ENCODE measurements at places on chromosomes 16 and 17.

DNA sequence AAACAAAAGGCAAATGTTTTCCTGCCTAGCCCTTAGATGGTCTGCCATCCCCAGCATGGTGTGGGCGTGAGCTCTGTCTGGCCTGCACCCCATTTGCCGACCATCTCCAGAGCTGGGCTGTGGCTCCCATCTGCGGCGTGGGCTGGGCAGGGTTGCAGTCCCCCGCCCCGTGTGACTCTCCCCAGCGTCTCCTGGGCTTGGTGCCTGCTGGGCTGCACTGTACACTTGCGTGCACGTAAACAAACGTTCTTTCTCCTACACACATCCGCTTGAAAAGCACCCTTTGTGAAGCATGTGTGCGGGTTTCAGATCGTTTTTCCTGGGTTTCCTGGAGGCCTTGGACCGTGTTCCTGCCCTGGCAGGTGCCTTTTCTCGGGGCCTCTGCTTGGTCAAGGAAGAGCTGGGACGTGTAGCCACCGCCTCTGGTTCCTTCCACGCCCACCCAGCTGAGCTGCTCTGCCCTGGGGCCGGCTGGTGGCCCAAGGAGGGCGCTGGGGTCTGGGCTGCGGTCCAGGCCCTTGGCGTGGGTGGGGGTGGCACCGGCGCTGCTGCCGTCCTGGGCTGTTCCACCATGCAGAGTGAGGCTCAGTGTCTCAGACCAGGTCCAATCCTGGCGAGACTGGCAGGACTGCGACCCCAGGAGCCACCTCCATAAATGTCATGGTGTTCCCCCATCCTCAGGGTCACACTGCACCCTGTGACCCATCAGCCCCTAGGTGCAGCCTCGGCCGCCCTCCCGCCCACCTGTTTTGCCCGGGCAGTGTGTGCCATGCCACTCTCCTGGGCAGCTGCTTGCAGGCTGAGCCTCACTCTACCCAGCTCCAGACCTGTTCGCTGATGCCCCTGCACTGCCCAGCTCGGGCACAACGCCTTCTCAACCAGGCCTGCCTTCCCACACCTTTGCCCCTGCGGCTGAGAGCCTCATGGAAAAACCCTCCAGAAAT lies 9.9 kb upstream of the BAIAP3 start:
- DNase-seq, result no peak

GRCh38 chr16:57923841-57924240 lies 47.1 kb downstream of the CNGB1 start:
- DNase-seq, result no peak

GRCh38 chr16:65697065-65697464 lies 575.2 kb upstream of the CDH11 start:
- no peak for DNase-seq

GRCh38 chr16:10580883-10581247 lies 467 bp upstream of the EMP2 start:
- no peak for DNase-seq

DNA sequence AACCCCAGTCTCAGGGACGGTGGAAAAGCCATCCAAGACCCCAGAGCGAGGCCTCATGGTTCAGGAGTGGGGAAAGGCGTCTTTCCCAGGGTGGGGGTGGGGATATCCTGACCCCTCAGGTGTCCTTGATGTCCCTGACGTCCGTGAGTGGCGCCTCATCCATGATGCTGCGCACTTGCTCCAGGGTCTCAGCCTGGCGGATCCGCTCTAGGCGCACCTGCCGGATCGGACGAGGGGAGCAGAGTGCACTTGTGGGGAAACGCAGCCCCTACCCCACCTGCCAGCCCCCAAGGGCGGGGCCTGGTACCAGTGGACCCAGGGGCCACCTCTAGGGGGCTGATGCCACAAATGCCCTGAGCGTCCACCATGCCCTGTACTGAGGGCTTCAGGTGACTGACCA lies 20.2 kb downstream of the RABEP2 start:
- DNase-seq, result no peak

DNA sequence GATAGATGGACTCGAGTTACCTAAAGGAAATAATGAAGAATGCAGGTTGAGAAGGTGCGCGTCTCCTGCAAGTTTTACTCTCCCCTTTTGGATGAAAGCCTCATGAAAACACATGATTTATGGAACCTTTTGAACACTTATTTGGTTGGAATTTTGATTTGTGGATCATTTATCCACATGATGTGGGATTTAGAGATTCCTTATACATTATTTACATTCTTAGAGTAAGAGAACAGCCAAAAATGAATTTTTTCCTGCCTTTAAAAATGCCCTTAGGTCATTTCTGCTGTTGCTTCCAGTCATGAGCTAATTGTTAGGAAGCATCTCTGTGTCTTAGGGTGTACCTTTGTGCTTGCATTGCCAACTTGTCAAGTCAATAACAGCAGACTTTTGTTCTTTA lies 99.9 kb downstream of the RPTOR start:
- no peak for DNase-seq

DNA sequence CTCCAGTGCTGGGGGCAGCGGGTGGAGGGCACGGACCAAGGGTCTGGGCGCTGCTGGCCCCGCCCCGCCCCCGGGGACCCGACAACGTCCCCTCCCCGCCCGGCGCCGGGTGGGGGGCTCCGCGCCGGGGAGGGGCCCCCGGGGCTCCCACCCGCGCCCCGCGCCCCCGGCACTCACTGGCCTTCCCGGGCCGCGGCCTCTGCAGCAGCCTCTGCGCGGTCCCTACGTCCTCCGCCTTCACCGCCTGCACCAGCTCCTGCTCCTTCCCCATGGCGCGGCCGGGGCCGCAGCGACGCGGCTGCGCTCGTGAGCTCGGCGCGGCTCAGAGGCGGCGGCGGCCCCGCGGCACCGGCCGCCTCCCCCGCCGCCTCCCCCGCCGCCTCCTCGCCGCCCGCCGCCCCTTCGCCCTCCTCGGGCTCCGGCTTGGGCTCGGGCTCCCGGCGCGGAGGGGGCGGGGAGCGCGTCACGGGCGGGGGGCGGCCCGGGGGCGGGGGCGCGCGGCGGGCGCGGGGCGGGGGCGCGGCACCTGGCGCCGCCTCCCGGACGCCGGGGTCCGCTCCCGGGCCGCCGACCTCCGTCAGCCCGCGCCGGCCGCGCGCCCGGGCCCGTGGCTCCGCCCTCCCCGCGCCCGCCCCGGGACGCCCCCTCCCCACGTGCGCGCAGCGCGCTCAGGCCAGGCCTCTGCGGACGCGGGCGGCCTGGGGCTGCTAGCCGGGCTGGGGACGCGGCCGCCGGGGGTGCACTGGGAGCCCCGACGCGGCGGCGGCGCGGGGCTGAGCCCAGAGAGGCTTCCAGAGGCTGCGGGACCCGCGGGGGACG lies at the start of gene CASKIN1:
Gene CASKIN1 (minus strand): TSS at position 444 of the 819 bp plus-strand sequence. CDS start 173 bp downstream, at position 271.
- no peak for DNase-seq

DNA sequence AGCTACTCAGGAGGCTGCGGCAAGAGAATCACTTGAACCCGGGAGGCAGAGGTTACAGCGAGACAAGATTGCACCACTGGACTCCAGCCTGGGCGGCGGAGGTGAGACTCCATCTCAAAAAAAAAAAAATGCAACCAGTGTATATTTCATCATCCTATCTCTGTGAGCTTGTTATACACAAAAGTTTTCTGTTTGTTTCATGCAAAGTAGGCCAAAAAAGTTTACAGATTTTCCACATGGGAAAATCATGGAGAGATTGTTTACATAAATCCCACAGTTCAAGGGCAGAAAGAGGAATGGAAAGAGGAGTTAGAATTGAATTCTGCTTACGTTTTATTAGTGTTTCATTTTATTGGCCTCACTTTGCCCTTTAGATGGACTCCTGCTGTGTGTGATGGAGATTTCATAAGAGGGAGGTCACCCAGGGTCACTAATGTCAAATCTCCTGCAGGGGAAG lies 24.7 kb downstream of the NARF start:
- no peak for DNase-seq

DNA sequence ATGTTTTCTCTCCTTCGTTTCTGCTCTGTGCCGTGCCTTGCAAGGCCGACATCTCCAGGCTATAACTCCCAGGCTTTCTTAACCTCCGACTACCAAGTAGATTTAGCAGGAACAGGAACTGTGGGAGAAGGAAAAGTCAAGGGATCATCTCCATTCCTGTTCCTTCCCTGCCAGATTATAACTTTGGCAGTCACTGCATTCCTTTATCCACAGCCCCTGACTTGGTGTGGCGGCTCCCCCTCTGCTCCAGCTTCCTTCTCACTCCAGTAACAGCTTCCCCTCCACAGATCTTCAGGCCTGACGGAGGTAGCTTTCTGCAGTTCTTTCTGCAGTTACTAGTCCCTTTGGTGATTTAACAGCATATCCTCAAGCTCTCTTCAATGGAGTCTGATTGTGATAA lies 234.6 kb upstream of the MON1B start:
- no peak for DNase-seq

- DNase-seq, result no peak
Observed at GRCh38 chr17:61130330-61130729, 269.3 kb upstream of the TBX2 start.

DNA sequence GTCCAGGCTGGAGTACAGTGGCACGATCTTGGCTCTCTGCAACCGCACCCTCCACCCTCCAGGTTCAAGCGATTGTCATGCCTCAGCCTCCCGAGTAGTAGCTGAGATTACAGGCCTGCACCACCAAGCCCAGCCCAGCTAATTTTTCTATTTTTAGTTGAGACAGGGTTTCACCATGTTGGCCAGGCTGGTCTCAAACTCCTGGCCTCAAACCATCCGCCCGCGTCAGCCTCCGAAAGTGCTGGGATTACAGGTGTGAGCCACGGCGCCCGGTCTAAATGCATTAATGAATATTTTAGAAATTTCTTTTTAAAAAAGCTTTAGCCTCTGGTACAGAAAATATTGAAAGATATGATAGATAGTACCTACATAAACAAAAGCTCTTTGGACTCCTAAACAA lies 95.0 kb downstream of the DNAH9 start:
- DNase-seq, result no peak
